HEK293T (cell line): ENCODE measurements at places on chromosomes 16 and 17.

GRCh38 chr17:71458322-71458721 is 662.5 kb upstream of the SOX9 start:
- no peak for DNase-seq

DNA sequence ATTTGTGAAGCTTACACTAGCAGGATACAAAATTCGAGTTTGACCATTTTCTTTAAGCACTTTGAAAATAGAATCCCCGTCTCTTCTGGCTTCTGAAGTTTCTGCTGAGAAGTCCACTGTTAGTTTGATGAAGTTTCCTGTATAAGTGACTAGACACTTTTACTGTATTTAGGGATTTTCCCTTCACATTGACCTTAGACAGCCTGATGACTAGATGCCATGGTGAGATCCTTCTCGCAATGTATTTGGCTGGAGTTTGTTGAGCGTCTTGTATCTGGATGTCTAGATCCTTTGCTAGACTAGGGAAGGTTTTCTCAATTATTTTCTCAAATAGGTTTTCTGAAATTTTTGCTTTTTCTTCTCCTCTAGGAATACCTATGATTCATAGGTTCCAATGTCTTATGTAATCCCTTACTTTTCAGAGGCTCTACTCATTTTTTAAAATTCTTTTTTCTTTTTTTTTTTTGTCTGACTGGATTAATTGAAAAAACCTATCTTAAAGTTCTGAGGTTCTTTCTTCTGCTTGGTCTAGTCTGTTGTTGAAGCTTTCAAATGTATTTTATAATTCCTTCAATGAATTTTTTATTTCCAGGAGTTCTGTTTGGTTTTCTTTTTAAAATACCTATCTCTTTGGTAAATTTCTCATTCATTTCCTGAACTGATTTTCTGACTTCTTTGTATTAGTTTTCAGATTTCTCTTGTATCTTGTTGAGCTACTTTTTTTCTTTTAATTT is 63.7 kb upstream of the ABCC11 start:
- DNase-seq: no peak

DNA sequence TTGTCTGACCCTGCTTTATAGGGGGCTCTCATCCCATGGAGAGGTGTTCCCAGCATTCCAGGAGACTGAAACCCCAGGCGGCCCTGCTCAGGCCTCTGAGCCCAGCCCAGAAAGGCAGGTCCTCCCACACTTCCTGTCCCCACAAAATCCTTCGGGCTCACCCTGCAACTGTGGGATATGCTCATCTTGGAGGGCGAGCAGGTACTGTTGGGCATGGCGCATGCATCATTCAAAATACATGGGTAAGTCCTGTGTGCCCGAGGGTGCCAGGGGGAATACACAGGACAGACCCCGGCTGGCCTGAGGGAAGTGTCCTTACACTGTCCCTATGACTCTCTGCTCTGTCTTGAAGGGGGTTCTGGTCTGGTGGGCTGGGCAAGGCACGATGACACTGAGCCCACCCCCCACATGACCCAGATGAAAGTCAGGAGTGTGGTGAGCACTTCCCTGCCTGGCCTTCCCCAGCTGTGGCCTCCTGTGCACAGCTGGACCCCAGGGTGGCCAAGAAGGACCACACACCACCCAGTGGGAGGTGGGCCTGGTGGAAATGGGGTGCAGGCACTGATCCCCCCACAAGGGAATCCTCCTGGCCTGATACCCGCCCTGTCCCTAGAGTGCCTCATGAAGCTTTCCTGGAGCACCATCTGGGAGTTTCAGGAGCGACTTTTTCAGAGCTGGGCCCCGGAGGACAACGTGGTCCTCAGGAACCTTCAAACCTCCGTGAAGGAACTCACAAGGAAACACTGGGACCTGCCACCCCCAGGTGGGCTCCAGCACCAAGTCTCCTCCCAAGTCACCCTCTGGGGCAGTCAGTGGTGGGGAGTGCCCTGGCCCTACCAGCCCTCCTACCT is 46.7 kb downstream of the USP22 start:
- DNase-seq: no peak

- DNase-seq: no peak
These were observed 448 bp downstream of the VTN start for GRCh38 chr17:28369684-28370034.

DNA sequence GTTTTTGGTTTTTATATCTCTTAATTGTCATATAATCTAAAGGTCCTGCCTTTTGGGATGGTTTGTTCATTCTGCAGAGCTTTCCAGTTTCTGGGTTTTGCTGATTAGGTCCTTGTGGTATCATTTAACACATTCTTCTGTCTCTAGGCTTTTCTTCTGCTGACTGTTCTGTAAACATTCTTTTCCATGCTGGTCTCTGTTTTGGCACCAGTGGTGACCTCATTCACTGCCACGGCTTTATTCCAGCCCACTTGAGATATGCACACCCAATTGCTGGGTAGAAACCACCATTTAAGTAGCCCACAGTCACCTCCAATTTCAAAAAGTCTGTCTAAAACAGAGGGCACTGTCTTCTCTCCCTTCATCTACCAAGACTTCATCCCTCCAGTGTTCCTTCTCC is 31.1 kb upstream of the COX10 start:
- DNase-seq: no peak

GRCh38 chr17:76166906-76167305 is 25.9 kb upstream of the FOXJ1 start:
- DNase-seq: no peak

- peak; percentile 94 for DNase-seq
These were observed at the start of gene SPNS2 for GRCh38 chr17:4498461-4499397. Gene SPNS2 (plus strand): TSS chr17:4498881. CDS start chr17:4499048, 167 bp downstream.

DNA sequence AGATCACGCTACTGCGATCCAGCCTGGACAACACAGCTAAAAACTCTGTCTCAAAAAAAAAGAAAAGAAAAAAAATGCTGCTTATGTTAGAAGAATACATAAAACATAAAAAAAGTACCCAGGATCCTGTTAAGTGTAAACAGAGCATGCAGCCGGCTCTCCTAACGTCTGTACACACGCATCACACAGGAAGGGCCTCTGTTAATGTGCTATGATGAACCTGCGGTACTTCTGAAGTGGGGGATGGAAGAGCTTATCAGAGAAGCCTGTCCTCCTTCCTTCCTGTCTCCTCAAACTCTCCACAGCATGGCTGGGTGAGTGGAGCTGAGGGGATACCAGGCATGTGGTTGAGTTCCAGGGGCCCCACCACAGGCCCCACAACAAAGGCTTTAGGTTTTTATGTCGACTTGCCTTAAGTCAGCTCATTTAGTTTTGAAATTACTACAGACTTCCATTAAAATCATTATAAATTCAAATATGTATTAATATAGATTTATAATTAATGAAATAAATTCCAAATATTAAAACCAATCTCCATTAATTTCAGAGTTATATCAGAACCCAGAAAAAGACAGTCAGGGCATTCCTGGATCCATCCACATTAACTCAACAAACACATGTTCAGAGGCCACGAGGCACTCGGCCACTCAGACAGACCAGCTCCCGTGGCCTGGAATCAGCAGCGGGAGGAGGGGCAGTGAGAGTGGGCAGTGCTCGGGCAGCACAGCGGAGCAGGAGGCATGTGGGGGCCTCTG is 11.7 kb downstream of the CCDC57 start:
- no peak for DNase-seq
